Heart right ventricle (tissue), 16 donors: ENCODE measurements at places on chromosomes 5 and 9.

- no peak for DNase-seq
These were observed 82.2 kb downstream of the SLC28A3 start for GRCh38 chr9:84258371-84258770.

DNA sequence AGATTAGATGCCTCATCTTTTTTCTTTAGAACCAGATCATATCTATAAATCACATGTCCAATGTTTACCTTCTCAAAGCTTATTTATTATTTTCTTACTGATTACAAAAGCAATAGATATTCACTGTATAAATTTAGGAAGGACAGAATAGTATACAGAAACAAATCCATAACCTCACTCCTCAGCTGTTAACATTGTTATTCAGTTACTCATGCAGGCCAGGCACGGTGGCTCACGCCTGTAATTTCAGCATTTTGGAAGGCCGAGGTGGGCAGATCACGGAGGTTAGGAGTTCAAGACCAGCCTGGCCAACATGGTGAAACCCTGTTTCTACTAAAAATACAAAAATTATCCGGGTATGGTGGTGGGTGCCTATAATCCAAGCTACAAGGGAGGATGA, 15.3 kb downstream of the STOM start:
- no peak for DNase-seq

GRCh38 chr5:124865603-124866354, 119.3 kb upstream of the ZNF608 start:
- DNase-seq, result no peak

DNA sequence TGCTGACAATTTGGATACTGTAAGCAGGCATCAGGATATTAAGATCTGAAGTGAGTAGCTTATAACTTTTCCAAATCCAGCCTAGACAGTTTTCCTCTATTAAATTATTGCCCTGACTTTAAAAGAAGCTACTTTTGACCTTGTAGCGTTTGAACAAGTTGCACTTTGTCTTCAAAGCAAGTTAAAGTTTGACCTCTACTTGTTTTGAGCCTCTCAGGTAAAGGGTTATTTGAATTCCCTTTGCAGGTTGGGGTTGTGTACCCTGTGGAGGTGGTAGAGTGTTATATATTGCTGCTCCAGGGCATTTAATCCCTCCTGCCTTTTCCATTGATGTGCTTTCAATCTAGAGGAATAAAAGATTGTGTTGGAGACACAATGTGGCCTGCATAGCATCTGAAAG, 30.1 kb downstream of the FXN start:
- no peak for DNase-seq

DNA sequence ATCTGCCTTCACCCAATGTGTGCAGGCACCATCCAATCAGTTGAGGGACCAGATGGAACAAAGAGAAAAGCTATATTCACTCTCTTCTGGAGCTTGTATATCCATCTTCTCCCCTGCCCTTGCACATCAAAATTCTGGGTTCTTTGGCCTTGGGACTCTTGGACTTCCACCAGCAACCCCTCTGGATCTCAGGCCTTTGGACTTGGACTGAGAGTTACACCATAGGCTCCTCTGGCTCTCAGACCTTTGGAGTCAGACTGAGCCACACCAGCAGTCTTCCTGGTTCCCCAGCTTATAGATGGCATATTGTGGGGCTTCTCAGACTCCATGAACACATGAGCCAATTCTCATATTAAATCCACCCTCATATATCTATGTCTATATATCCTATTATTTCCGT, 73.1 kb downstream of the TSSK1B start:
- DNase-seq, result no peak

- no peak for DNase-seq
These were observed 115.5 kb downstream of the PTTG1 start for GRCh38 chr5:160537116-160537515.

DNA sequence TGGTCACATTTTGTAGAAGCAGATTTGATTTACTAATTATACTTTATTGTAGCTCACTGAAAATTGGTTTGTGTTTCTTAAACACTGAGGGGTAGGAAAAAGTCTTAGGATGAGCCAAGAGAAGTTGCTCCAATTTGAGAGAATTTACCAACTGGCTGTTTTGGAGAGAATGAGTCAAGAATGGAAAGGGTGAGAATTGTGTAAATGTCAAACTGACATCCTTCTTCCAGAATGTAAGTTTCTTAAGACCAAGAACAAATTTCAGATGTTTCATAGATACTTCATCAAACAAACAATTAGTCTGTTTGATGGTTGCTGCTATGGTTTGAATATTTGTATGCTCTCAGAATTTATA, 106.2 kb upstream of the TXNDC8 start:
- no peak for DNase-seq
